ENCODE measurements at places on chromosomes 6 and 20. TPM values are rescaled to one million over a fixed set of nuclear protein-coding genes. Genes with fewer than 3 reads are reported as not detected.

DNA sequence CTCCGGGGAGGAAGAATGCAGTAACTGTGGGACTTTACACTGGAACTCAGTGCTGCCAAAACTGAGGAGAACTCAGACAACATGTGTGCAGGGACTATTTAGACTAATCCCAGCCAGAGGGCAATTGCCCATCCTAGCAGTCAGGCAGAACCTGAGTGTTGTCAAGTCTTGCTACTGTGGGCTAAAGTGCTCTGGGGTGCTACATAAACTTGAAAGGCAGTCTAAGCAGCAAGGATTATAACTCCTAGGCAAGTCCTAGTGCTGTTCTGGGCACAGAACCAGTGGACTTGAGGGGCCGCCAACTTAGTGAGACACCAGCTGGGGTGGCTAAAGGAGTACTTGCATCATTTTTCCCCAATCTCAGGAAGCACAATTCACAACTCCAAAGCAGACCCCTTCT lies 363.8 kb upstream of the PTCHD4 start:
- no peak for DNase-seq

- DNase-seq, result no peak
Measured at GRCh38 chr6:34709386-34709785, 12.8 kb upstream of the ILRUN start.

DNA sequence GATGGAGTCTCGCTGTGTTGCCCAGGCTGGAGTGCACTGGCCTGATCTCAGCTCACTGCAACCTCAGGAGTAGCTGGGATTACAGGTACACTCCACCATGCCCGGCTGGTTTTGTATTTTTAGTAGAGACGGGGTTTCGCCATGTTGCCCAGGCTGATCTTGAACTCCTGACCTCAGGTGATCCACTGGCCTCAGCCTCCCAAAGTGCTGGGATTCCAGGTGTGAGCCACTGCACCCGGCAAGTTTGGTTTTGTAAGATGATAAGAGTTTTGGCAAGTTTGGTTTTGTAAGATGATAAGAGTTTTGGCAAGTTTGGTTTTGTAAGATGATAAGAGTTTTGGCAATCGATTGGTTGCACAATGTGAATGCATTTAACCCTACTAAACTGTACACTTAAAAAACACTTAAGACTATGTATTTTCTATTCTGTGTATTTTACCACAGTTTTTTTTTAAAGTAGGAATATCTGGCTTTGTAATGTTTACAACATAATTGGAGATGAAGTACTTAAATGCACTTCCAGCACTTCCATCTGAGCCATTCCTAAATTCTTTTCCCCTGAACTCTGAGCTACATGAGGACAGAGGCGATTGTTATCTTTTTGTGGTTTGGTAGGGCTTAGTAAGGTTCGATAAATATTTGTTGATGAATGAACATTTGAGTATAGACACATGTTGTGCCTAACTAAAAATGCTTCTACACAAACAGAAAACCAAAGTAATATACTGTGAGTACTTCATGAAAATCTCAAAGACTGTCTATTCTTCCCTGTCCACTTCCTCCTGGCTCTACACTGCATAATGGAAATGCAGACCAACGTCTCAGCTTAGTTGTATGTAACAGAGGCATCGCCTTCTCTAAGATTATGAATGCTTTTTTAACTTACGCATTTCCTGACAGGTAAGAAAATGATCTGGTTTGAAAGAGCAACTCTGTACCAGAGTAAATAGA lies 18.8 kb downstream of the SAMHD1 start:
- no peak for DNase-seq

- DNase-seq, result no peak
Measured at GRCh38 chr6:116461932-116462885, 1.0 kb downstream of the CALHM6 start.

DNA sequence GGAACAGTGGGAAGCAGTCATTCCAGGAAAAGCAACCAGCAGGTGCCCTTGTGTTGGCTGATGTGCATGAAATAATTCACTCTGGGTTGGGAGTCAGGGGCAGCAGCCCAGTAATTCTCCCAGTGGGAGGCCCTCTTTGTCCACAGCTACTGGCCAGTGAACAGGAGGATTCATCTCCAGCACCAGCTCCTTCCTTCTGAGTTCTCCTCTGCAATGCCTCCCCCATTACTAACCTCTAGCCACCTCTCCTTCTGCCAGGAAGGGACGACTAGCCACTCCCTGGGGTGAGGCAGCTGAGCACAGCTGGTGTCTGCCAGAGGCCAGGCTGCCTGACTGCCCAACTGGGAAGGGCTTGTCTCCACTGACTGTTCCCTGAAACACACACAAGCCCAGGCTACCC lies 12.5 kb upstream of the R3HDML start:
- DNase-seq, result no peak

Gene BPIFB1
- not detected for total RNA-seq

Gene OR2H2
- not detected for total RNA-seq

All from renal cortical epithelial cell (primary cell).